ENCODE measurements at places on chromosomes 12 and 14.
A peak's percentile ranks its signal among the peaks of the same experiment; 100 is the strongest.

DNA sequence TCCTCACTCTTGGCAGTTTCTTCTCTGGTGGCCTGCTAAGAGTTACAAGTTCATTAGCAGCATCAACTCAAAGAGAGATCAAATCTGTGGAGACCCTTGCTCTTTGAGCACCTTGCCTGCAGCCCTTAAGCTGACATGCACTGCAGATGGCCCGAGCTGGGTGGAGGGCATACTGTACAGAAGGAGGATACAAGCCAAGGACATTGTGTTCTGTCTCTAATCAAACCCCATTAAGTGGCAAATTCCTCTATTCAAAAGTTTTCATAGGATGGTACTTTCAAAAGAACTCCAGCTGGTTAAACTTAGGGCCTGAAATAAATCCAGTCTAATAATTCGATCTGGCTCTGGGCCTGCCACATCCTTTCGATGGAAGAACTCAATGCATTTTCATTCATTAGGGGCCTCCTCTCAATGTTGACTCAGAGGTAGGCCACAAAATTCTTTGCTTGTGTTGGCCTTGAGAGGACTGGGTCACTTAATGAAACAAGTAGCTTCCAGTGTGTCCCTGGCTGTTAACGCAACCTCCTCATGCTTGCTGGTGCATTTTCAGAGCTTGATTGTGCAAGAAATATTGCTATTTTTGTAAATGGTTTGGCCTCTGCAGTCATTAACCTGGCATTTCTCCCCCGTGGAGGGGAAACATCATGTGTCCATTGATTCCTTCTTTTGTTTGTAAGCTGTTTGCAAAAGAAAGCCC, 318.2 kb downstream of the NUAK1 start:
- no peak for DNase-seq

GRCh38 chr14:38342803-38343202, 86.9 kb upstream of the CLEC14A start:
- DNase-seq: no peak

GRCh38 chr12:53182903-53183302, 2.2 kb upstream of the CSAD start:
- DNase-seq: no peak

DNA sequence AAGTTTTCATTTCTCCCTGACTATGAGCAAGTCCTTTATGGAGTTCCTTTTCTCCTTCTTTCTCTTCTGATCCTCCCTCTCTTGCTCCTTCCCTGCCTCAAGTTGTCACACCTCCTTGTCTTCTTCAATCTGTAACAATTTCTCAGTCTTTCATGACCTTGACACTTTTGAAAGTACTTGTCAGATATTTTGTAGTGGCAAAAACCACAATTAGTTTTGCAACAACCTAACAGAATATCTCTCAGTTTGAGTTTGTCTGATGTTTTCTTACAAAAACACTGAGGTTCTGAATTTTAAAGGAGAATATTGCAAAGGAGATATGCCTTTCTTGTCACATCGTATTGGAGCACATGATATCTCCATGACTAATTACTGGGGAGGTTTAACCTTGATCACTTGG, 4.1 kb upstream of the CRADD start:
- no peak for DNase-seq

GRCh38 chr14:103508521-103509329, 13.9 kb downstream of the CKB start:
- no peak for DNase-seq

- DNase-seq: no peak
Measured at GRCh38 chr14:100879194-100879593, 24.3 kb downstream of the RTL1 start.

DNA sequence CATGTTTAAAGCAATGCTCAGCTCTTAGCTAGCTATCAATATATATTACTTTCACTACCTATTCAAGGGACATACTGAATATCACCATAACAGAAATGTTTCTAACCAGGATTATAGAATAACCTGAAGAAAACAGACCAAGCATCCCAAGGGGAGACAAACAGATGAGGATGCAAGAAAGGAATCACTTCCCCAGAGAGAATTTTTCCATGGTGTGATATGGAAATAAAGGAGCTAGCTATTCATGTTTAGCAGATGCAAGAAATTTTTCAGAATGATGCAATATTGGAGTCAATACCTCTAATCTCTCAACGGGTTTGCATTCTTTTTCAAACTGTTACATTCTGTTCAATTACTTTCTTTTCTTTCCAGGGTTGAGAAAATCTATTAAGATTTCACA, 538.9 kb upstream of the FLRT2 start:
- no peak for DNase-seq

GRCh38 chr14:51547260-51547659, 104.5 kb upstream of the FRMD6 start:
- DNase-seq: no peak

DNA sequence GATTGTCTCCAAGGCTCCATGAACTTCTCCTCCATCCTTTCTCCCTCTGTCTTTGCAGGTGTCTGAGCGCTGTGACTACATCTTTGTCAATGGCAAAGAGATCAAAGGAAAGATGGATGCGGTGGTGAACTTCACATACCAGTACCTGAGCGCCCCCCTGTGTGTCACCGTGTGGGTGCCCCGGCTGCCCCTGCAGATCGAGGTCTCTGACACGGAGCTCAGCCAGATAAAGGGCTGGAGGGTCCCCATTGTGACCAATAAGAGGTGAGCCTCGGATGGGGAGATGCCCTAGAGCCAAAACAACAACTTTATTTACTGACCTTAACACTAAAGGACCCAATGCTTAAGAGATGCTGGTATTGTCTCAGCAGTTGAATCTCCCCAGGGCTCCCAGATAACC, 130.0 kb downstream of the SLC15A4 start:
- no peak for DNase-seq

DNA sequence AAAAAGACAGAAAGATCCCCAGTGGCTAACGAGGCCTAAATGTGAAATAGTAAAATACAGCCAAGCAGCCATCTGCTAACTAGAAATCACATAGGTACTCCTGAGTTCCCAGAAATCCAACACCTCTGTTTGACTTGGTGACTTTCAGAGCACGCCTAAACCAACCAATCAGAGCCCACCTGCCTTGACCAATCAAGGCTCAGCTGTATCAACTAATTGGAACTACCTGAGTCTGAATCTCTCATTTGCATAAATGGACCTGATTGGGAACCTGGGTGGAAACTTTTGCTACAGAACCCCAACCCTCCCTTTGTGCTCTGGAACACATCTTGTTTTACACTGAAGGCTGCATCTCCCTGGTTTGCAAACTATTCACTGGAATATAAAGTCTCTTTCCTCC, 5.1 kb upstream of the TCL1B start:
- no peak for DNase-seq

DNA sequence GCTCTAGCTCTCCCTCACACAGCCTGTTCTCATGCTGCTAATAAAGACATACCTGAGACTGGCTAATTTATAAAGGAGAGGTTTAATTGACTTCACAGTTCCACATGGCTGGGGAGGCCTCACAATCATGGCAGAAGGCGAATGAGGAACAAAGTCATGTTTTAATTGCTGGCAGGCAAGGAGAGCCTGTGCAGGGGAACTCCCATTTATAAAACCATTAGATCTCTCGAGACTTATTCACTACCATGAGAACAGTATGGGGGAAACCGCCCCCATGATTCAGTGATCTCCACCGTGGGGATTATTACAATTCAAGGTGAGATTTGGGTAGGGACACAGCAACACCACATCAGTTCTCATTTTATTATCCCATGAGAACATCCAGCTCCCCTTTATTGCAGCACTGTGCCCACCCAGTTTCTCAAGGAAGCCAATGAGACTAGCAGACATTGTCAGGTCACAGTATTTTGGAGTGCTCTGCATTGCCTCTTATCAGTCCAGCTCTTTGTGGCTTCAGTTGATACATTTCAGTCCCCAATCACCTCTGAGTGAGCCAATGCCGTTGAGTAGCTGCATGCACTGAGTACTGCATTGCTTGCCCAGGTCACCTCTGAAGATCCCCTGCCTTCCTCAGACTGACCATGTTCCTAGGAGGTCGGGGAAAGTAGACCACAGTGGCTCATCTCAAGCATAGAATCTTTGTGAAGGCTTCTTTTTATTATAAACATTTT, 131.2 kb downstream of the CRADD start:
- no peak for DNase-seq

DNA sequence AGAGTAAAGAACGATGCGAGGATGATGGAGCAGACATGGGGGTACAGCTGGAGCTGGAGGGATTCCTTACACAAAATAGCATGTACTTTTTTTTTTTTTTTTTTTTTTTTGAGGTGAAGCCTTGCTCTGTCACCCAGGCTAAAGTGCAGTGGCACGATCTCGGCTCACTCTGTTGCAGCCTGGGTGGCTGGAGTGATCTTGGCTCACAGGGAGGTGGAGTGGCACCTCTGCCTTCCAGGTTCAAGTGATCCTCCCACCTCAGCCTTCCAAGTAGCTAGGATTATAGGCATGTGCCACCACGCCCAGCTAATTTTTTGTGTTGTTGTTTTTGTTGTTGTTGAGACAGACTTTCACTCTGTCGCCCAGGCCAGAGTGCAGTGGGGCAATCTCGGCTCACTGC, 5.1 kb upstream of the RASAL1 start:
- DNase-seq: no peak

GRCh38 chr14:24251880-24252288, 9.5 kb upstream of the TINF2 start:
- DNase-seq: no peak

GRCh38 chr12:131370321-131370720, 340.6 kb upstream of the SFSWAP start:
- DNase-seq: no peak

DNA sequence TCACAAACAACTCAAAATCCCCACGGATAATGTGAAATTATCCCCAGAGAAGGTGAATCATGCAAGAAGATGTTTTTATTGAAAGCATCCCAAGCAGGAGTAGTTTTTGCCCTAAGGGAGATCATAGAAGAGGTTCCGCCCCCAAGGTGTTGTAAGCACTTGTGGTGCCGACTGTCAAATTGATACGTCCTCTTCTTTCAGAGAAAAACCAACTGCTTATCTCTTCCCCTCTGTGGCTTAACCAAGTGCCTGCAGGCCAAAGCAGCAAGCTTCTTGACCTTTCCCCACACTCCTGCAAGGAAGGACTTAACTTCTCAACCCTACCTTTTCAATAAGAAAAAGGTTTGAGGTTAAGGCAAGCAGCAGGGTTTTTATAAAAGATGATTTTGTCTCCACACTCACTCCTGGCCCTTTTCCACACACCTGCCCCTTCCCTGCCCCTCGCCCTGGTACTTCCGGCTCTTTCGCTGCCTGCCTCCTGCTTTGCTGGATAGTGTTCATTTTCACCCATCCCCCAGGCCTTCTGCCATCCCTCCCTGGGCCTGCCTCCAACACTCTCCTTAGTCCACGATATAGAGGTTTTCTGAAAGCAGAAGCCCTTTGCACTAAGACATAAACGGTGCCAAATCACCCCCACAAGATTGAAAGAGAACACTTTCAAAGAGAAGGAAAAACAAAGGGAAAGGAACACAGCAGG, 114.5 kb downstream of the EGLN3 start:
- DNase-seq: no peak

DNA sequence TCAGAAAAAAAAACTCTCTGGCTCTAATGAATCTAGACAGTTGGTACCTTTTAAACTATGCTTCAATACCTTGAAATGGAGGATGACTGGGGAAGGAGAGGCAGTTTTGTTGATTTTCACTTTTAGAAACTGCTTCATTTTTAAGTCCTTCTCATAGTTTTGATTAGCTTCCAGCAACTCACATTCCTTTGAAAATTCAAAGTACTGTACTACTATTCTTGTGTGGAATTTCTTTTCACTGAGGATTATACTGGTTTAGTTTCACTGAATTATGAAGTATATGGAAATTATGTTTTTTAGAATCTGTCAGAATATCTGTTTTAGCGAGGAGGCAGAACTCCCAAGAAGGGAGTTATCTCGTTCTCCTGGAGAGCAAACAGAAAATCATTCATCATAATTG, 116.3 kb downstream of the TGFB3 start:
- no peak for DNase-seq

DNA sequence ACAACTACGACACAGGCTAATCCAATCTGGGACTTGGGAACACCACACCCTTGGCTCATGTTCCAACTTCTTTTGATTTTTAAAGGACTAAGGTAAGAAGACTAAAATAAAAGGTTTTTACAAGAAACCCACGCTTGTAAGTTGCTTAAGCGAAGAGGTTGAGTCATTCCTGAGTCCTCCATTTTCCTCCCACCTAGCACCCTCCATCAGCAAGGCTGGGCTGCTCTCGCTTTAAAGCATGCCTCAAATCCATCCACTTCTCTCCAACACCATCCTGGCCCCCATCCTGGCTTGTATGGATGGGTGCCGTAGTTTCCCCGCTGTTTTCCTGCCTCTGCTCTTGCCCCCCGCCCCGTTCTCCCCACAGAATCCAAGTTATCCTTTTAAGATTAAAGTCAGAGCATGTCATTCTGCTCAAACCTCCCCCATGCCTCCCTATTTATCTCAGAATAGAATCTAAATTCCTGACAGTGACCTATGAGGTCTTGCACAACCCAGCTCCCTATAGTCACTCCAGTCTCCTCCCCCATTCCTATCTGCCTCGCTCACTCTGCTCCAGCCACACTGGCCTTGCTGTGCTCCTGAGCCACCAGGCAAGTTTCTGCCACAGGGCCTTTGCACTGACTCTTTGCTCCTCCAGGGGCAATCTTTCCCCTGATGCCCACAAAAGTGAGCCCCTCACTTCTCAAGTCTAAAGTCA, 34.5 kb downstream of the SCARB1 start:
- no peak for DNase-seq

DNA sequence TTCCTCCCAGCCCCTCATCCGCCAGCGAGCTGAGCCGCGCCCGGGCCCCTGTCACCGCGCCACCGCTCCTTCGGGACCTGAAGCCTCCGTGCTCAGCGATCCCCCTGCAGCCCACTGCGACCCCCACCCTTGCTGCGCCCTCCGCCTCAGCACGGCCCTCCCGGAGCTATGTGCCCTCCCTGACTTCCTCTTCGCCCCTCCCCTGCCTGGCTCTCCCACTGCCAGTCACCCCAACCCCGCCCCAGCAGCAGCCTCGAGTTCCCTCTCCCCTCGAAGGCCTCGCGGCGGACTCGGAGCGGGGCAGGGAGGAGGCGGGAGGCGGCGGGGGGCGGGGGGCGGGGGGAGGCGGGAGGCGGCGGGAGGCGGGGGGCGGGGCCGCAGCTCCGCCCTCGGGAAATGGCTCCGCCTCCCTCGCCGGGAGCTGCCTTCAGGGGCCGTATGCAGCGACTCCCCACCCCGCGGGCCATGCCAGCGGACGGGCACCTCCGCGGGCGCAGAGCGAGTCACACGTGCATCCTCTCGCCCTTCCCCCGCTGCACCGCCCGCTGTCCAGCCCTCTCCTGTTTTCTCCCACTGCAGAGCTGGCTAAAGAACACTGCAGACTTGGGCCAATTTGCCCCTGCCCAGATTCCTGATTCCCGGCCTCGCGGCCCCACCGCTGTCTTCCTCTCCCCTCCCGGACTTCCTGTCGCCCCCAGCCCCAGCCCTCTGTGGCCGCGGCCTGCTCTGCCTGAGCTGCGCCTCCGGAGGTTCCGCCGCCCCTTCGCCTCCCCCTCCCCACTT, 29.1 kb upstream of the ADIPOR2 start:
- DNase-seq: peak; percentile 52

GRCh38 chr12:114479831-114480230, 73.9 kb upstream of the TBX5 start:
- no peak for DNase-seq

GRCh38 chr14:55389330-55389729, 22.3 kb downstream of the ATG14 start:
- no peak for DNase-seq
